Muscle of leg (tissue), 16 donors: ENCODE measurements at places on chromosomes 16 and 17. TPM values are rescaled to one million over a fixed set of nuclear protein-coding genes. Genes with fewer than 3 reads are reported as not detected.
A peak's percentile ranks its signal among the peaks of the same experiment; 100 is the strongest.

DNA sequence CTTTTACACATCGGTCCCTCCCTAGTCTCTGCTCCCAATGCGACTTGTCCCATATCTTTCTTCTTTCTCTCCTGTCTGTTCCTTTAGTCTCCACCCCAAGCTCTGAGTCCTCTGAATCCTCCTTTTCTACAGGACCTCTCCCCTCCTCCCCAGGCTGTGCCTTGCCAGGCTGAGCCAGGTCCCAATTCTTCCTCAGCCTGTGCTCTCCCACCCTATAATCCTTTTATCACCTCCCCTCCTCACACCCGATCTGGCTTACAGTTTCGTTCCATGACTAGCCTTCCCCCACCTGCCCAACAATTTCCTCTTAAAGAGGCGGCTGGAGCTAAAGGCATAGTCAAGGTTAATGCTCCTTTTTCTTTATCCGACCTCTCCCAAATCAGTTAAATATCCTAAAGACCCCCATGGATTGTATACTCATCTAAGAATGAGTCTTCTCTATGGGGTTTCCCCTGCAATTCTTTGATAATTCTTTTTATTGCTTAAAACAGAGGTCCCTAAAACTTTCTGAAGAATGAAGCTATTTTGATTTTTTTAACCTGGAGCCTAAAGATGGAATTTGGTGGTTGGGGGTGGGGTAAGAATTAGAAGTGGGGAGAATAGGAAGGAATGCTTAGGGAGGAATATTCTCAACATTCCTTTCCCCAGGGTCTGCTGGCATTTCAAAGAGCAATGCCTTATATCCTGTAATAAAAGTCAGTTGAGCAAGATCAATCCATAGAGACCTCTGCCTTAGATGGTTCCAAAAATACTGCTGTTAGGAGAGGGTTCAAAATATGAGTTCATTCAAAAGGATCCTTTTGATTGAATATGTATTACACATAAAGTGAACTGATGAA, 102.8 kb downstream of the MYO1D start:
- no peak for DNase-seq

DNA sequence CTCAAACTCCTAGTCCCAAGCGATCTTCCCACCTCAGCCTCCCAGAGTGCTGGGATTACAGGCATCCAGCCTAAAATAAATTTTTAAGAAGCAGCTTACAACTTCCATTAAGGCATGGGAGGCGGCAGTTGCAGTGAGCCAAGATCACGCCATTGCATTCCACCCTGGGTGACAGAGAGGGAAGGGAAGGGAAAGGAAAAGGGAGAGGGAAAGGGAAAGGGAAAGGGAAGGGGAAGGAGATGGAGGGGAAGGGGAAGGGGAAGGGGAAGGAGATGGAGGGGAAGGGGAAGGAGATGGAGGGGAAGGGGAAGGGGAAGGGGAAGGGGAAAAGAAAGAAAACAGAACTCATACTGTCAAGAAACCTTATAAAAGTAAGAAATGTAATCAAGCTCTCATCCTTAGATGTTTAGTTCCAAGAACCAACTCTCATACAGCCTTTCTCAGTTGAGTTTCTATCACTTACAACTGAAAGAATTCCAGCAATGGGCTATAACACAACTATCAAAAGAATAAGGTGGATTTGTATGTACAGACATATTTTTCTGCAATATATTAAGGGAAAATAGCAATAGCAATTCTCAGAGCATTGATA, 43.1 kb downstream of the SHCBP1 start:
- no peak for DNase-seq

- DNase-seq = no peak
Measured at GRCh38 chr17:9308069-9308468, 267.6 kb downstream of the STX8 start.

DNA sequence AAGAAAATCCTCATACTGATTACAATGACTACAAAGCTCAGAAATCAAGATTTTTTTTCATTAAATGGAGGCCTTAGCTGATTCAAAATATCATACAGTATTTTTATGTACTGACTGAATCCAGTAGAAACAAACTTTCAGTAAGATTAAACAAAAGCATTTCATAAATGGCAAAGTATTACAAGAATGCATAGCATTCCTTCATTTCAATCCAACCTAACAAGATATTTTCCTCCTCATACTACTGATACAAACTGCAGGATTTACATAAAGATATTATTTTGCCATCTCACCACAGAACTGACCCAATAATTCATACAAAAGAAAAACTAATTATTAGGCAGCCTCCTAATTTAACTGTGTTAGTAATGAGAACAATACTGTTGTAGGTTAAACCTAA, 6.2 kb upstream of the KANSL1 start:
- DNase-seq = no peak

DNA sequence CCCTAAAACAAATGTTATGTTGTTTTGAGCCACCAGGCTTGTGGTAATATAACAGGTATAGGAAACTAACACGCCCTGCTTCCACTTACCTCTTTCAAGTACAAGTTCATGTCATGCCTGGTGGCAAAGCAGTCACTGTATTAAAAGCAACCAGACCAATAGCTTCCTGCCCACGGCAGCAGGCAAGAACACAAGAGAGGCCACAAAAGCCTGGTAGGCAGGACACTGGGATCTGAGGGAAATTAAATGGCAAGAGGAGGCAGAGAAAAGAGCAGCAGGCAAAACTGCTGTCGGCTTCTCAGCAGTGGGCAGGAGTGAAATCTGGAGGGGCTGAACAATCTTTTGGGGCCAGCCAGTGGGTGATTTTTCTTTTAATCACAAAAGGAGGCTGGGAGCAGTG, 2.2 kb downstream of the CYTH1 start:
- DNase-seq = no peak

DNA sequence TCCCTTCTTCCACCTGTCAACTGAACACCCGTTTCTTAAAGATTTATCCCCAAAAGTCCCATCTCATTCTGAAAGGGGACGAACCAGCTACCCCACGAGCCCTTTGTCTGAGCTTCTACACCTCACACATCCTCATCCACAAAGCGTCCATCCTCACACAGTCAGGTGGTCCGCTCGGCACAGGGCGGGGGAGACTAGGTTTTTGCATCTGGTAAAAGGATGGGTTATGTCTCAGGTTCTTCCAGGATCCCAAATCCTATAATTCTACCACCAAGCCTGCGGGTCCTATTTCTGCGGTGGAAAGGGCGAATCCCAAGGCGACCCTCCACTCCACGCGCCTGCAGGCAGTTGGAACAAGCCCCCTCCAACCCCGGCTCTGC, 458 bp downstream of the GFOD2 start:
- peak; percentile 20 for DNase-seq

GRCh38 chr16:5075637-5076036, 4.0 kb downstream of the ALG1 start:
- DNase-seq = no peak

GRCh38 chr16:1650131-1650530, 27.9 kb upstream of the JPT2 start:
- DNase-seq = no peak

- no peak for DNase-seq
Measured at GRCh38 chr16:87593710-87594258, 8.5 kb upstream of the JPH3 start.

GRCh38 chr16:10256784-10257641, 74.8 kb upstream of the GRIN2A start:
- peak; percentile 26 for DNase-seq

DNA sequence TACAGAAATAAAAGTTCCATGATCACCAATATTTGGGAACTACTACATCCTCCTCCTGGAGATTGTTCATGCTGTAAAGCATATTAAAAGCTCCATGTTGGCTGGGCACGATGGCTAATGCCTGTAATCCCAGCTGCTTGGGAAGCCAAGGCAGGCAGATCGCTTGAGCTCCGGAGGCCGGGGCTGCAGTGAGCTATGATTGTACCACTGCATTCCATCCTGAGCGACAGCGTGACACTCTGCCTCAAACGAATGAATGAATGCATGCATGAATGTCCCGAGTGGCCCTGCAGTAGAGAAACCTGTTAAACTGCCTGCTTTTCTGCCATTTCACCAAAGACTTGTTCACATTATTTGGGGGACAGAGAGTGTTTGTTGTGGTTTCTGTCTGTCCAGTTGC, 15.0 kb downstream of the CNEP1R1 start:
- no peak for DNase-seq

DNA sequence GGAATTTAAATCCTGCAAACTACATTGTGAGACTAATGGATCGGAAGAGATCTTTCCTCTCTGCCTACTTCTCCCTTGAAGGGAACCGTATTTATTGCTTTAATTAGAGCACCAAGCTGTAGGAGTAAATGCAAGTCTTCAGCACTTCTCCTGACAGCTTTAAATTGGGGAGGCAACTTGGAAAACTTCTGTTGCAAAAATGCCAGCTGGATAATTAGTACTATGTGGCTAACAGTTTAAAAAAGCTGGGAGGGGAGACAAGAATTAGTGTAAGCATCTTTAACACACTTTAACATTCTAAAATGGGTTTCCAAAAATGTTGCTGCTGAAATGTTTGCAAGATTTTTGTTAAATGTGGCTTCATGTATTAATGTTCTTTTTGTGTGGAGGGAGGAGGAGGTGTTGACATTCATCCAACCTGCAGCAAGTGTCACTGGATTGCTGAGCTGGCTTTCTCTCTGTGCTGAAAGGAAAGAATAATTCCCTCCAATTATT, 108.5 kb downstream of the PCTP start:
- DNase-seq = peak; percentile 29

- peak; percentile 87 for DNase-seq
Measured at GRCh38 chr16:47037746-47038458, 64.4 kb upstream of the DNAJA2 start.

- no peak for DNase-seq
Measured at GRCh38 chr17:7677388-7678067, 9.8 kb downstream of the TP53 start.

GRCh38 chr17:32609085-32609484, 122.3 kb downstream of the CDK5R1 start:
- DNase-seq = no peak

GRCh38 chr16:53848277-53848942, 144.5 kb downstream of the FTO start:
- peak; percentile 29 for DNase-seq

DNA sequence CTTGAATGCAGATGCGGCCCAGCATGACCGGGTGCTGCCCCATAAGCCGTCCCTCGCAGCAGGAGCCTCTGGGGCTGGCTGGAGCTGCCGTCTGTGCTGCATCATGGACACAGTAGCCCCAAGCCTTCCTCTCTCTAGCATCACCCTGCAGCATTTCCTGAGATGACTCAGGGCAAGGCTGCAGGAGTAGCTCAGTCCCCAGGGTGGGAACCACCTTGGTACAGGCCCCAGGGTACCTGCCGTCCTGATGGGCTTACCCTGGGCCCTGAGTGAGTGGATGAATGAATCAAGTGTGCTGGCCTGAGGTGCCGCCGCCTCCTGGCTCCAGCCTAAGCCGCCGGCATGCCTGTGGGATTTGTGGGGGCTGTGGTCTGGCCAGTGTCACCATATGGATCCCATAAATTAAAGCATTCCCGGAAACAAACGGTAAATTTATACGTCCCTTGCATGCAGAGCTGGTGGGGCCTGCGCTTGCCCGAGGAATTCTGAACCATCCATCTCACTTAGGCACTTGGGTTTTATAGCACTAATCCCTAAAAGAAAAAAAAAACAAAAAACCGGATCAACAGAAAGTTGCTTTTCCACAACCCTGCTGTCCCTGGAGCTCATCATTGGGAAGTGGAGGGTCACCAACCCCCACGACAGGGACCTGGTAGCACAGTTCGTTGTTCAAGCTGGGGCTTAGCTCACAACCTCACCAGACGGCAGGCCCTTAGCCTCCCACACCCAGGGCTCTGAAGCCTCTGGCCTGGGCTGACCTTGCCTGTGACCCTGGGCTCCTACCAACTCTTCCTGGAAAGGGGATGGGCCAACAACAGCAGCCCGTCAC, 242.6 kb upstream of the CIBAR2 start:
- DNase-seq = no peak

DNA sequence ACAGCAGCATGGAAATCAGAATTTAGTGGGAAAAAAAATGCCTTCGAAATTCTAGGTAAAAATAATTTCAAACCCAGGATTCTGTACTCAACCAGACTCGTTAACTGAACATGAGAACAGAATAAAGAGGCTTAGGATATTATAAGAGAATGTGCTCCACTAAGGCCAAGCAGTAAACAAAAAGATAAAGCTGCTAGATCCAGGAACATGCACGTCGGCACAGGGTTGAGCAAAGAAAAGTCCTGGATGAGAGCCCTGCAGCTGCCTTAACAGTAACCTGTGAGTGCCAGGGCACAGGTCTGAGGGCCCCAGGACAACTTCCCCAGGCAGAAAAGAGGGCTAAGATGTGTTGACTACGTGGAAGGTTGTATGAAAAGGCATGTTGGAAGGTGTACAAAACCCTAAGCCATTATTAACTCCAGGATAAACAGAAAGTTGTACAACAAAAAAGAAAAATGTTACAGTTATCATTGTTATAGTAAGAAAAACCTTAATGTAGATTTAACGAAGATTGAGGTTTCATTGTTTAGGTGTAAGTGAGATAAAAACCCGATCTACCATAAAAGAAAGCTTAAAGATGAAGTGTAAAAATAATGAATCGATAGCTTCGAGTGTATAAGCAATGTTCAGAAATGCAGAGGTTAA, 42.3 kb upstream of the RBFOX3 start:
- no peak for DNase-seq

- DNase-seq = no peak
Measured at GRCh38 chr17:78774453-78774852, 7.6 kb downstream of the CYTH1 start.

Gene KRTAP2-2
- total RNA-seq = not detected

Gene SEPTIN12
- total RNA-seq = not detected

Gene DNASE1L2
- 0.89 TPM for total RNA-seq

Gene C17orf58
- 14.0 TPM for total RNA-seq

Gene TSPAN10
- total RNA-seq = 0.53 TPM

Gene MEIOB
- total RNA-seq = not detected
